ENCODE measurements at places on chromosomes 3 and 15. TPM values are rescaled to one million over a fixed set of nuclear protein-coding genes. Genes with fewer than 3 reads are reported as not detected.

GRCh38 chr15:63605816-63606215 is 8.6 kb downstream of the FBXL22 start:
- no peak for DNase-seq

DNA sequence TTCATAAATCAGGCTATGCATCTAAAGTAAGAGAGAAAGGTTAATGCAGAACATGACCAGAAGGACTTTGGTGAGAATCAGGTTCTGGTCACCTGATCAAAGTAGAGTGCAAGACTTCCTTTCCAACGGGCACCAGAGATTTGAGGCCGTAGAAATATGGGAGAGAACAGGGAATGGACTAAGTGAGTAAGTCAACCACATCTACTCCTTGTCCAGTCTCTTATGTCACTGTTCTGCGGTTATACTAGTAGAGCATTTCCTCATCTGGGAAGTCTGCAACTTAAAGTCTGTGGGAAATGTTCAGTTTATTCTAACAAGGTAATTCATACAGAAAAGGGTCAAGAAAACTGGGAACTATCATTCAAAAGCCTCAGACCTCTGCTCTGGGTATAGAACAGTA is 232.8 kb downstream of the CPNE4 start:
- no peak for DNase-seq

DNA sequence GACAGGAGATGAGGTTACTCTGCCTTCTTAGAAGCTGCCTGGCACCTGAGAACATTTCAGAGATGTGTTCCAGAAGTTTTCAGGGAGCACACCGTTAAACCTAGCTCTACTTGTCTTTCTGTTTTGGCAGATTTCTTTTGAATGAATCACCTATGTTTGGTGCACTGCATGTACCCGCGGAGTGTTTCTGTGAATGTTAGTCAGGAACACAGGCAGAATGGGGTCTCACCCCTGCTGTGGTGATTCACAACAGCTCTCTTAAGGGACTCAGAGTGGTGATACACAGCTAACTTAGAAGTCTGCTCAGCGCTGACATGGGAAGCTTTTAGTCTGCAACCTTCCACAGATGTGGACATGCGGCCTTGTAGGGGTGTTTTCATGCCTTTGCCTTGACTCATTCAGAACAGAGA is 24.0 kb downstream of the TSEN2 start:
- no peak for DNase-seq

DNA sequence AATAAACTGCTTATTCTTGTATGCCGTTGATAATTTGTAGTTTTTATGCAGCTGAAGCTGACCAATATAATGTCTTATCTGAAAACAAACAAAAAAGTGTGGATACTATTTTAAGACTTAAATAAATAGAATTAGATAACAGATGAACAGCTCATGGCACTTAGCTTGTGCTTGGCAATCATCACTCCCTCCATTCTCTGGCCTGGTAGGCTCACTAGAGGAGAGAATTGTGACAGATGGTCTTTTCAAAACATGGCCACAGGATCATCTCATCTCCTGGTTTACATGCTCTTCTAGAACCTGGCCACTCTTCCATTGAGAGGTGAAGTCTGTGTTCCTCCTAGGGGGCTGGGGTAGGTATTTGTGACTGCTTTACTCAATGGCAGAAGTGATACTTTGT is 58.4 kb upstream of the RBP1 start:
- DNase-seq, result no peak

GRCh38 chr3:13111873-13112520 is 38.8 kb upstream of the IQSEC1 start:
- no peak for DNase-seq

DNA sequence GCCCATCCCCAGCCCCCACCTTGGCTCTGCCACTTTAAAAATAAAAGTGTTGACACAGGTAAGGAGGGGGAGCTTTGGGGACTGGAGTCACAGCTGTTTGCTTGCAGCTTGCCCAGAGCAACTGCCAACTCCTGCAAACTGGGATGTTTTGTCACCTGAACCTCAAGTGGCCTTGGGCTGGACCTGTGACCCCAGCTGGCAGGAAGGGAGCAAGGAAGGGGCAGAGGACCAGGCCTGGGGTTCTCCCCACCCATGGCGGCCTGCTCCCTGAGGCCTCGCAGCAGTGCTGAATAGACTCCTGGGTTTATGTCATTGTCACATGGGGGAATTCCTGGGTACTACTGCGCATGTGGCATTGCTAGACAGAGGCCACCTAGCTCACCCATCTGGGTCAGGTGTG is 246.9 kb upstream of the TLE3 start:
- DNase-seq, result no peak

- no peak for DNase-seq
Observed at GRCh38 chr3:66353530-66353929, 132.7 kb downstream of the SLC25A26 start.

DNA sequence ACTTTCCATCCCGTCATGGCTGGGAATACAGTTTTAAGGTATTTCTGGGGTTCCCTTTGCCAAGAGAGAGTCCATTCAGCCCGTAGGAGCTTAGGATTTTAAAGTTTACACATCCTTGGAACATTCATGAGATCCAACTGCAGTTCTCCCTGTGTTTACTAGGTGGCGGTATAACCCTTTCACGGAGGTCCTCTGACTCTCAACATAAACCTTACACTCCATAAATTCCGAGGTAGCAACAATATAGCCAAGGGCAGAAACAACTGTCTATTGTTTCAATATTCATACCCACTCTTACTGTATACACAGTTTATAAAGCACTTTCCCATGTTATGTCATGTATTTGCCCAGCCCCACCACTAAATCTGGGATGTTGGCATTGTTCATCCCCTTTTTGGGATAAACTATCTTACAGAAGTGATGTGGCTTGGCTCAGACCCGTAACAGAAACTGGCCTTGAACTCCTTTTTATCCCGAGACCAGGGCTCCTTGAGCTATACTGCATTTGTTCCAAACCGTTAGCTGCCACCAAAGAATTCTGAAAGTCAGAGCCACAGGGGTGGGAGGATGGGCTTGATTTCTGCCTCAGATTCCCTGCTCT is 69.2 kb upstream of the COL6A5 start:
- peak; percentile 5 for DNase-seq

GRCh38 chr3:63048367-63049326 is 173.4 kb upstream of the CADPS start:
- no peak for DNase-seq

GRCh38 chr3:52892625-52893311 is 4.6 kb downstream of the STIMATE start:
- DNase-seq, result no peak

The SLC6A1 gene
- total RNA-seq, result 0.45 TPM

The PLSCR4 gene
- total RNA-seq, result 1.1 TPM

The EPHB3 gene
- 13.4 TPM for total RNA-seq

The PCSK6 gene
- total RNA-seq, result 4.5 TPM

The CKMT1A gene
- total RNA-seq, result 4.9 TPM

All from neural crest cell (in vitro differentiated cells).